ENCODE measurements at places on chromosomes 2 and 18.

DNA sequence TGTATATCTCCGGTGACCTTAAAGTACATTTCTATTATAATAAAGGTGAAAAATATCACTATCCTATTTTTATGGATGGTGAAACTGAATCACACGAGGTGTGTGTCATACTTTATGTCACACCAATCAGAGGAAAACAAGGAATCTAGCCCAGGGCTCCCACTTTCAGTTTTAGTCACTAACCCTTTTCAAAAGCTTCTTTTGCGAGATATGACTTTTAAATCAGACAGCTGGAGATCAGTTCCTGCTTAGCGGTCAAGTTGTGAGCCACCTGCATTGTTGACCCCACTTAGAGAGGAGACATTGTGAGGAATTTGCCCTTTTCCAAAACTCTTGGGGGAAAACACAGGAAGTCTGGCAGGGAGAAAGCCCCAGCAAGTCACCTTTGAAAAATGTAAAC lies 70.5 kb downstream of the CPS1 start:
- no peak for DNase-seq

- DNase-seq, result no peak
These were observed 103.5 kb upstream of the ATL2 start for GRCh38 chr2:38480617-38481016.

DNA sequence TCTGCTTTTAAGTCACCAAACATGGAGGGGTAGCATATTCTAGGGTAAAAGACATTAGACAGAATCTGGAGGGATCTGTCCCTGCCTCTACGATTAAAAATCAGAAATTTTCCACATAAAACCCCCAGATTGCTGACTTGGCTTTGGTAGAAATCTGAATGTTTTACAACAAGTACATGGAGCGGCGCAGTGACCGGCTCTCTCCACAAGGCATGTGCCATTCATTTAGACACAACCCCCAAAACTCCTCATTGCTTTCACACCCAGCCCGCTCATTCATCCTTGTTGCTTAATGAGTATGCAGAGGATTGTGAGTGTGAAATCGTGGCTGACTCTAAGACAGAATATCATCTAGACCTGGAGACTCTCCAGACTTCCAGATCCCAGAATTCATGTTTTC lies 140.6 kb downstream of the CNTNAP5 start:
- DNase-seq, result no peak

- DNase-seq, result no peak
These were observed 190.7 kb downstream of the GBX2 start for GRCh38 chr2:235977445-235977844.

DNA sequence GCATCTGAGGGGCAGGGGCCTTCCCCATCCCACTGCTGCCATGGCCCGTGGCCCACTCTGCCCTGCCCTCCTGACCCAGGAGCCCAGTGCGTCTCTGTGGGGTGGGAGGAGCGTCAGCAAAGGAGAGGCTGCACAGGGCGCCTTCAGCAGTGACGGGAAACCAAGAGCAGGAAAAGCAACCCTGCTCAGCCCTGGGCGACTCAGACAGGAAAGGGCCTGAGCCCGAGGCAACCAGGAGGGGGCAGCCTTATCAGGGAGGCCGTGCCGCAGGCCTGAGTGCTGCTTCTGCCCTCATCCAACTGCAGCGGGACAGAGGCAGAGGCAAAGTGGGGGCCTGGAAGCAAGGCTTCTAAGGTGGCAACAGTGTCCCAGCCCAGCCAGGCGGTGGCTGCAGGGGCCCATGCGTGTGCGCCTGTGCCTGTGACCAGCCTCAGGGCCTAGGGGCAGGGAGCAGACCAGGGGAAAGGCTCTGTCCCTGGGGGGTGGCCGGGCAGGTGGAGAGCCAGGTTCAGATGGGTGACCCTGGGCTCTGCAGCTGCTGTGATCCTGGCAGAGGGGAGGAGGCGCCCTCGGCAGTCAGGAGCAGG lies 23.3 kb upstream of the ALPI start:
- DNase-seq, result no peak

DNA sequence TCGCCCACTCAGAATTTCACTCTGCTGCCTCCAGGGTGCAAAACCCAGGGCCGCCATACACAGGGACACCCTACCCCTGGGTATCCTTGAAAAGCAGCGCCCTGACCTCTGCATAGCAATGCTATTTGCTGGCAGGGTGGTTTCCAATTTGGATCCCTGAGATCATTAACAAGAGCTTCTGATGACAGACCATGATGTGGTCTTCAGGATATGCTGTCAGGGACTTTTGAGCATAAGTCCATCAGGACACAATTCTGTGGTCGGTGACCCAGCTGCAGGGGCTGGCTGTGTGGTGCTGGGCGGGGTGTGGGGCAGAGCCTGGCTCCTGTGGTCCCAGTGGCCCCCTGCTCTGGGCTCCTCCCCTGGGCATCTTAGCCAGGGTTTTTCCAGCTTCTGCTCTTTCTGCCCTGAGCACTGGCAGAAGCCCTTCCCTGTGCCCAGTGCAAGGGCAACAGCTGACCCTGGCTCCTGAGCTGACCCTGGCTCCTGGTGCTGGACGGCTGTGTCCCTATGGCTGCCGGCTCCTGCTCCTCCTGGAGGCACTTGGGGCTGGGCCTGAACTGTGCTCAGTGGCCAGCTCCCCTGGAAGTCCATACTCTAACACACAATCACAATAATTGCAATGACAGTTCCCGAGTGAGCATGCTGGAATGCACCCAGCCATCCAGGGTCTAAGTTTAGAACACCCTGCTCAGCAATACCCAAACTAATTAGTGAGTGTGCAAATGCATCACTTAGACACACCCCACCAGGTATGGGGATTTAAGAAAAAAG lies 271.5 kb downstream of the HDAC4 start:
- DNase-seq, result no peak

GRCh38 chr2:164335947-164336346 lies 285.3 kb downstream of the GRB14 start:
- no peak for DNase-seq

DNA sequence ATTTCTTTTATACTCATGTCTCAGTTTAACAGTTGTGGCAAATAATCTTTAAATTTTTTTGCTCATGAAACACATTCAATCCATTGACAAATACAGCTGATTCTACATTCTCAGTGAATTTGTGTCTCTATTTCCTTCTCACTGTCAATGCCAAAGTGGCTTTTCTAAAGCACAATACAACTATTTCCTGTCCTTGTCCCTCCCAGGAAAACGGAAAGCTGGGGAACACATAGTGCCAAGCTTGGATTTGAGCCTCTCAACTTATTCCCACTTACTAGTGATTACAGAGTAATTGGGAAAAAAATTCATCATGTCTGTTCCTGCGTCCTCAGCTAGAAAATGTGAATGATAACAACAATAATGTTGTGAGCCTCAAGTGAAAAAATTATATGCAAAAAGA lies 899.7 kb upstream of the CDH2 start:
- no peak for DNase-seq

DNA sequence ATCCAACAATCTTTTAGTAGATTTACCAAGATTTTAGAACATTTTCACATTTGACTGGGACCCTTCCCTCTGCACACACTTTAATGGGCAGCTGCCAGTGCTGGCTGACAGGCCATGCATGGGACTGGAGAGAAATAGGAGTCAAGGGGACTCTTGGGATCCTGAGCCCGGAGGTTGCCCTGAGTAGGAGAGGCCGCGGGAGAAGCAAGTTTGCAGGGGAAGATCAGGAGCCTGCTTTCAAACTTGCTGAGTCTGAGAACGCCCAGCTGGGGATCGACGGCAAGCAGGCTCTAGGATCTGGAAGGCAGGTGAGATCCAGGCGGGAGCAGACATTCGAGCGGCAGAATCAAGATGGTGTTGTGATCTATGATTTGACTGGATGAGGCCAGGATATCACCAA lies 186.1 kb downstream of the HDAC4 start:
- no peak for DNase-seq

DNA sequence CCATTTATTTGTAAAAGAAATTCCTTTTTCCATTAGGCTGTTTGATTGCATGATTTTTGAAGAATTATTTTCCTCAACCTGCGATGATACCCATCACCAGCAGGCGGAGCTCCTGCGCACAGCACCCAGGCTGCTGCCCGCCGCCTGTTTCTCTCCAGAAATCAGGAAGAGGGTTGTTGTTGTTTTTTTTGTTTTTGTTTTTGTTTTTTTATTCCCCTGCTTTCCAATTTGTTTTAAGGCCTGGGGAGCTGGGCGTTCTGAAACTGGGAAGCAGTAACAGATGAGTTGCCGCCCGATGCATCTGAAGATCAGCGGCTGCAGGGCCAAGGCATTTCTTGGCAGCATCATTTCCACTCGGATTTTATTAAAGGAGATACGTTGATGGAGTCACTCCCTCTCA lies 132.1 kb downstream of the MBP start:
- no peak for DNase-seq

DNA sequence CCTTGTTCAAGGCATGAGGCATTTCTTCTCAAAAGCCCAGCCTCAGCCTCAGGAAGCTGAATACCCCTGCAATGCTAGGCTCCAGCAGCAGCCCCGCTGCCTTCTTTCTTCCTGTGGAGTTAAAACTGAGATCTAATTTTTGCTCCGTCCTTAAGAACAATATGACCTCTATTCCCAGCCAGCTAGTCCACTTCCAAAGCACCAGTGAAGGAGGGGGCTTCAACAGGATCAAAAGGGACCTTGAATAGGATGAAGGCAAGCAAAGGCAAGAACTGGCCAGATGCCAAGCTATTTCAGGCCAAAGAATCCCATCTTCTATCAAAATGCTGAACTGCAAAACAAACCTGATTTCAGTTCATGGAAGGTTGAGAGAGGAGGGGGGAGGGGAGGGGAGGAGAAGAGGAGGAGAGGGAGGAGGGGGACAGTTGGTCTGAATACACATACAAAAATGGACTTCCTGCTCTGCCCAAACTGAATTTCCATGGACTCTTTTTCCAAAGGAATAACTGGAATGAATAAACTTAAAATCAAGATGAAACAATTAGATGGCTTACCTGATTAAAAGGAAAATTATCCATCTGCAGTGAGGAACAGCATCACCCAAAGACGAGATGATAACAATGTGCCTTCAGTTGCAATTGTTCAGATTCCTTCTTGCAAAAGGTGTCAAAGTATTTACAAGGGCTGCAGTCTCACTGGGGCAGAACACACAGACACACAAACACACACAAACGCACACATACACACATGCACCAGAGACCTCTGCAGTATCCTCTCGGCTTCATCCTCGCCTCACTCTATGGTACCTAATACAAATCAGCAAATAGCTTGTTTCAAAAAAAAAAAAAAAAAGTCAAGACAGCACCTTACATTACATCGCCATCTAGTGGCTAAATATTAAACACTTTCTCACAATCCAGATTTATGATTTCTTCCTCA lies at the start of gene SCN1A:
Gene SCN1A, minus strand, starts transcription at position 804 of the 939 bp plus-strand sequence. CDS start 54,399 bp downstream, outside the sequence.
- DNase-seq, result no peak

GRCh38 chr2:234491897-234492296 lies 5.0 kb downstream of the ARL4C start:
- DNase-seq, result no peak

DNA sequence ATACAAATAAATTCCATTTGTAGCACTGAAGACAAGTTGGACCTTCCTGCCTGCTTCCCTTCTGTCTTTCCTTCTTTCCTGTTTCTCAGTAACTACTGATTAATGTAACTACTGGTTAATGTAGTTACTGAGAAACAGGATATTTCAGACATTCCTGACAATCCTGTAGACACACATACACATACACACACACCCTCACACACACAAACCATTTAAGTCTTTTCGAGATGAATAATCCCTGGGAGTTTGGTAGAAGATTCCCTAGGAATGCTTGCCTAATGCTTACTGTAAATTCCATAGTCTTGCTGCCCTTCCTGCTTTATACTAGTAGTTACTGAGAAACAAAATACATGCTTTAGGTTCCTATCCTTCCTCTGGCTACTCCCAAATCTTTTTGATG lies 83.9 kb downstream of the PIK3C3 start:
- no peak for DNase-seq

DNA sequence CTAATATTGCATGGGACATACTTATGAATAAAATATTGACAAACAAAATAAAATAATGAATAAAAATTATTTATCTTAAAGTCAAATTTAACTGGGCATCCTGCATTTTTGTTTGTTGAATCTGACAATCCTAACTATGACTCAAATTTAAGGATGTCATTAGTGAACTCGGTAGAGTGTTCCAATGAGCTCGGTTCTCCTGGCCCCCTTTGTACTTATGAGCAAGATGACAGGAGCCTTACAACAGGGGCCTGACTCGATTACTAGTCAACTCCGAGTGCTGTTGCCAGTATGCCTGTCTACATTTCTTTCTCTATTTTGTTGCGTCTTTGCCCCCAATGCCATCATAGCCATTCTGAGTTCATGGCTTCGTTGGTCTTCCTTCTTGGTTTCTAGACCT lies 40.3 kb downstream of the HRH4 start:
- DNase-seq, result no peak

DNA sequence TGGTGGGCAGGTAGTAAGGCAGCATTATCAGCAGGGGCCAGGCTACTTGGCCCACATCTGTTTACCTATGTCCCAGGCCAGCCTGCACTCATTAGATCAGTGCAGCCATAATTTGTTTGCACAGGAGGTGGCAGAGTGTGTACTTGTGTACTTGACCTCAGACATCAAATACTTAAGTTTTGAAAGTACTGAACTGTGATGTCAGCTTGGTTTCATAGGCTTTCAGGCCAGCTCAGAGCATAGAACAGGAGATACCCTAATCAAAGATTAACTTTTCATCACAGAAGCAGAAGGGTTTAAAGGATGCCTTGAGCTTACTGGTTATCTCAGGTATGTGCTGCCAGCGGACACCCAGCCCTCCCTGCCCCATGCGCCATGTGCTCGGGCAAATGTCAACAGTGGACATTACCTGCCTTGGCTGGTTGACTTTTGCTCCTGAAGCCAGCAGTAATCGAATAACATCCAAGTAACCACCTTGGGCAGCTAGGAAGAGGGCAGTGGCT lies 33.2 kb downstream of the ANKRD29 start:
- no peak for DNase-seq

DNA sequence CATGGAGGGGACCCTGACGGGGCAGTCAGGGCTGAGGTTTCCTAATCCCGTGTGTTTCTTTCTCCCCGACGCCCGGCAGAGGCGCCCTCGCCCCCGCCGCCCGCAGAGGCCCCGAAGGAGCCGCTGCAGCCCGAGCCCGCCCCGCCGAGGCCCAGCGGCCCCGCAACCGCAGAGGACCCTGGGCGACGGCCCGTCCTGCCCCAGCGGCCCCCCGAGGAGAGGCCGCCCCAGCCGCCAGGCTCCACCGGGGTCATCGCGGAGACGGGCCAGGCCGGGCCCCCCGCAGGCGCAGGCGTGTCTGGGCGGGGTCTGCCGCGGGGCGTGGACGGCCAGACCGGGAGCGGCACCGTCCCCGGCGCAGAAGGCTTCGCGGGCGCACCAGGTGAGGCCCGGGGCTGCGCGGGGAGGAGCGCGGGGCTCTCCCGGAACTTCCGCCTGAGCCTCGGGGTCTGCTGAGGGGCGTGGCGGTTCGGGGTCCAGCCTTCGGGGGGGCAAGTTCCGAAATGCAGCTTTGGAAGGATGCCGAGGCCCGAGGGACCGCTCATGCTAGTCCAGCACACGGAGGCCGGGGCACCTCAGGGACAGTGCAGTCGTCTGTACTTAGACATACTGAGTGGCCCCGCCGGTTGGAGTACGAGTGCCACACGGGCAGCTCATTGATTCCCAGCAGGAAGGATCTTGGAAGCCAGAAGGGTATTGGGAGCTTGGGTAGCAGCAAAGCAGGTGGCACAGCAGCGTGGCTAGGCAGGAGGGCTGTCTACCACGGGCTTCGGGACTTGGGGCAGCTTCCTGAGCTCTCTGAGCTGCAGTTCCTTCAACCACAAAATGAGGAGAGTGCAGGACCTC lies 60.1 kb downstream of the EMILIN2 start:
- peak; percentile 30 for DNase-seq
